ENCODE measurements at places on chromosomes 16 and 17.

DNA sequence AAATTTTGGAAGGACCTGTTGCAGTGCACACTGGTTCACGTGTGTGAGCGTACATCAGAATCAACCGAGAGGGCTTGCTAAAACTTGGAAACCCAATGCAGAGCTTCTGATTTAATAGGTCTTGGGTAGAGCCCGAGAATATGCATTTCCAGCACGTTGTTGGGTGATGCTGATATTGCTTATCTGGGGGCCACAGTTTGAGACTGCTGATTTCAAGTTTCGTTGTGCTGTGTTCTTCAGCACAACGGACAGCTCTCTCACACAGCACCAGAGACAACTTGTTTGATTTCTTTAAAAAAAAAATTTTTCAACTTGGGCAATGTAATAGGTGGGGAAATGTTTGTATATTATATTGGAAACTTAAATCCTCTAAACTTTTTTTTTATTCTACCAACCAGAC is 9.4 kb downstream of the OR4D2 start:
- no peak for DNase-seq

DNA sequence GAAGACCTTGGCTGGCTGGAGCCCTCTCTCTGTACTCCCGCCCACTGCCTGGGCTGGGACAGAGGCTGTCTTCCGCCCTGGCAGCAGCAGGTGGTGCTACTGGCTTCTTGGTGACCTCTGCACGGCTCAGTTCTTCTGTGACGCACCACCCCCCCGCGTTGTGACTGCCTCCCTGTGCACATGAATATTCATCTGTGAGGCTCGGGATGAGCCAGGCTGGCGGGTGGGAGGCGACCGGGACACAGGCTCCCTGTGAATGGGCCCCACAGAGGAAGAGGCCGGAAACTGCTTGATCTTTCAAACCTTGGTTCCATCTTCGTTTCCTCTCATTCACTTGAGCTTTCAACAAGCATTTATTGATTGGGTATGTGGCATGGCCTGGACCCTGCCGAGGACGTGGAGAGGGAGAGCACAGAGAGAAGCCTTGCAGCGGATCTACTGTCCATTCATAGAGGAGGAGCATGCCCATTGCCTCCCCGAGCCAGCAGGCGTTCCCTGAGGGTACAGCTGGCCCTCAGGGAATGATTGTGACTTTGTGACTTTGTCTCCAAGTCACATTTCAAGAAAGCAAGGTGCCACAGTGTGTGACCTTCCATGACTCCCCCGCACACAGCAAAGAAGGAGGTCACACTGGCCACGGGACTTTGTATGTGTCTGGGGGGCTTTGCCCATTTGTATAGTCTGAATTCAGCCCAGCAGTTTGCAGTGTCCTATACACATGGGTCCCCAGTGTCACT is 45.0 kb downstream of the B9D1 start:
- DNase-seq, result no peak

DNA sequence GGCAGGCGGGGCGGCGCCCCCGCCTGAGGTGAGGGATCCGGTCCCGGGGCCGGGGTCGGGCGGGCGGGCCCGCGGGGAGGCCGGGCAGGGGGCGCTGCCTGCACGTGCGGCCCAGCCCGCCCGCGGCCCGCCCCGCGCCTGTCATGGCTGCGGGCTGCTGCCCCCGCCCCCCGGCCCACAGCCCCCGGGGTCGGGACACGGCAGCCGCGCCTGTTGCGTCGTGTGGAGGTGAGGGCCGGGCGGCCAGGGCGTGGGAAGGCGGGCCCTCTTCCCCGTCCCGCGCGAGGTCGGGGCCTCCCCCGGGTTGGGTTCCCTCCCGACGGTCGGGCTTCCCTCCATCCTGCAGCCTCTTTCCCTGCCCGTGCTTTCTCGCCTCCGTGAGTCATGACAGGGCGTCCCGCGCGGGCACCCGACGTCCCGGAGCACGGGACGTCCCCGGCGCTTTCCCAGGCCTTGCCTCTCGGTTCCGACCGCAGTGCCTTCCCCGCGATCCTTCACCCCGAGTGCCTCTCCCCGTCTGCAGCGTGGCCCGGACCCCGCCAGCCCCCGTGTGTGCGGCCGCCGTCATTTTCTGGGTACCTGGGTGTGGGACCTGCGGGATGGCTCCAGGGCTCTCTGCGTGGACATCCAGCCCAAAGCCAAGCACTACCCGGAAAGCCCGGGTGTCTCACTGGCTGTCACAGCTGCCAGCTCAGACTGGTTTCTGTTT is 76.7 kb downstream of the CHD9 start:
- DNase-seq, result no peak

- DNase-seq, result no peak
Measured at GRCh38 chr17:76843703-76844484, 24.3 kb upstream of the MGAT5B start.

DNA sequence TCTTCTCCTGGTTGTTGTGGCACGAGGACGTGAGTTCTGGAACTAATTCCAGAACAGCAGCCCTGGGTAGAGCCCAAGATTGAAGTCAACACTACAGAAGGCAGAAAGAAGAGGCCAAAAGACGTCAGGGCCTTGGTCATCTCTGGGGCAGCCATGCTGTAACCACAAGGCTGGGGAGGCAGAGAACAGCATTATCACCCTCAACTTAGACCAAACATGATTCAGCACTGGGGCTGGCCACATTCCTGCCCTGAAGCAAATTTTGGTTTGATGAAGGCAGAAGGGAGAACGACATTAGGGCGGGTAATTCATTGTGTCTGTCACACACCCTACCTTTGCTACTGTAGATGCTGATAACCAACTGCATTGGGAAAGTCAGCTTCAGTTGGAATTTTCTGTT is 9.7 kb upstream of the ALOX15B start:
- DNase-seq, result no peak

- DNase-seq, result no peak
Measured at GRCh38 chr17:82972836-82973372, 106.5 kb upstream of the METRNL start.

DNA sequence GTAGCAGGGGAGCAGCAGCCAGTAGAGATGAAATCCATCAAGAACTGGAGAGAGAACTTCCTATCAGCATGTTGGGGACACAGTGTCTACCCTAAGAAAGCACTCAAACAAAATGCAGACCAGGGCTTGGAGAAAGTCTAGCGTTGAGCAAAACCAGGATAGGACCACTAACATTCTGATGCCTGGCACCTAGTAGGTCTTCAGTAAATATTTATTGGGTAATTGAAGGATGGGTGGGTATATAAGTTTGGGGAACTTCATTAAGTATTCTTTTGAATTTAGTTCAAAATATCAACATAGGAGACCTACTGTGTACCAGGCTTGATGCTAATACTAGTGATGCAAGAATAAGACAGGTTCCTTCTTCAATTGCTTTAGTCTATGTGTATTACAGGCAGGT is 30.9 kb downstream of the SLC6A2 start:
- DNase-seq, result no peak

DNA sequence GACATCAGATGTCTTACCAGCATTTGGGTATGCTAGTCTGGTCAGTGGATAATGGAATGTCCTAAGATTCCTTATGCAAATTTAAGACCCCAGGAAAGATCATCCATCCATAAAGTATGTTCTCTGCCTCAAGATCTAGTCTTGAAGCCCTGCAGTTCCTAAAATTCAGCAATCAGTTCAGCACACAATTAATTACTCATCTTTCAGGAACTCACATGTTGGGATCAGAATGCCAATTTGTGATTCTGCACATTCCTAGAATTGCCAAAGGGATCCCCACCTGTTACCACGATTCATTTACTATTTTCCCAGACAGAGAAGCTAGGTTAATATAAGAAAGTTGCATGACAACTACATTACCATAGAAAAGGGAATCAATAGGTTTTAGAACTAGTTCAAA is 3.2 kb downstream of the OR2C1 start:
- DNase-seq, result no peak

GRCh38 chr16:11384956-11385586 is 39.8 kb downstream of the RMI2 start:
- DNase-seq, result no peak

Measured in NCI-H2081 (cell line).